ENCODE measurements at places on chromosomes 2 and 18.
A peak's percentile ranks its signal among the peaks of the same experiment; 100 is the strongest.

GRCh38 chr2:138180692-138181386 lies 216.6 kb downstream of the HNMT start:
- DNase-seq: no peak

DNA sequence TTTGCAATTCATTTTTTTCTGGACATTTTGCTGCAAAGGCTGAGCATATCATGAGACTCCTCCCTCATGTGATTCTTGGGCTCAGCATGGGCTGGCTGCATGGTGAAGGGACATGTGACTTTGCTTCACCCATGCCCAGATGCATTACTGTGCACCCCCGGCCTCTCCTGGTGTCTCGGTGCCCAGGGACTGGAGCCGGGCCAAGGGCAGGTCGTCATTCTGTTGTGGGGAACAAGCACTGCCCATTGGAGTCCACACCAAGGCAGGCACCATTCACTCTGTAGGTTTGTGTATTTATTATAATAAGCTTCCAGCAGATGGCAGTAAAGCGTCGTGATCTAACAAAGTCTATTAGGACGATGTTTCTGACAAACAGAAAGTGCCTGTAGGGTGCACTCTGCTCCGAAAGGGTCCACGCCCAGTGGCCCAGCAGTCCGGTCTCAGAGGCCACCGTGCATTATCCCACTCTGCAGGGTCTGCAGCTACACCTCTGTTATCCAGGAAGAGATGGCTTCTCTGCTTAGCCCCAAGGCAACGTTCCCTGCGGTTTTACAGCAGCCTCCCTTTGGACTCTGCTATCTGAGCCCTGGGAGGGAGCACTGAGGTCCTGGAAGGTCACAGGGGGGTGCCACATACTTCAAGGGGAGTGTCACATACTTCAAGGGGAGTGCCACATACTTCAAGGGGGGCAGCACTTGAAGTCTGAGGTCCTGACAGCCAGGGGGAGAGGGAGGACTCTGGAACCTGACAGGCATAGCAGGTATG lies 219.6 kb downstream of the TSN start:
- DNase-seq: peak; percentile 35

- DNase-seq: no peak
Measured at GRCh38 chr2:28439763-28440162, 47.1 kb downstream of the FOSL2 start.

DNA sequence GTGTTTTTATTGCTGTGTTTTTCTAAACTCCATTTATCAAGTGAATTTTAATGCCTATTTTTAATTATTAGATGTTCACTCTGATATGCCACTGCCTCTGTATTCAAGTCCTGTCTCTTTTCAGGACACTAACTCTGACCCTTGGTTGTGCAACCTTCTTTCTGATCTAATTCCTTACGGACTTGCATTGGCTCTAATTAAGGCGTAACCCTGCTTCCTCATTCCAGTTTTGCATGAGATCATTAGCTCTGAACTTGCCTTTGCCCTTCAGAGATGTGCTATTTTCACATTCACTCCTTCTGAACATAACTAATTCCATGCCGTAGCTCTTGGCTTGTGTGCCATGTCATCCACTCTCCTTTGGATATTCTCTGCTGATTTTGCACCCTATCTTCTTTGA lies 162.5 kb upstream of the TMEFF2 start:
- no peak for DNase-seq

GRCh38 chr2:18546567-18546966 lies 13.9 kb downstream of the RDH14 start:
- no peak for DNase-seq

GRCh38 chr2:46034535-46034934 lies 262.7 kb upstream of the EPAS1 start:
- DNase-seq: no peak

- DNase-seq: peak; percentile 8
Measured at GRCh38 chr2:37000318-37000717, 34.0 kb upstream of the STRN start.

GRCh38 chr2:63876311-63876710 lies 34.6 kb downstream of the UGP2 start:
- DNase-seq: no peak

GRCh38 chr2:237200462-237200861 lies 114.8 kb downstream of the COPS8 start:
- DNase-seq: no peak

- no peak for DNase-seq
Measured at GRCh38 chr2:15448250-15448839, 112.8 kb downstream of the NBAS start.

- DNase-seq: no peak
Measured at GRCh38 chr2:98372579-98372978, 26.3 kb downstream of the CNGA3 start.

DNA sequence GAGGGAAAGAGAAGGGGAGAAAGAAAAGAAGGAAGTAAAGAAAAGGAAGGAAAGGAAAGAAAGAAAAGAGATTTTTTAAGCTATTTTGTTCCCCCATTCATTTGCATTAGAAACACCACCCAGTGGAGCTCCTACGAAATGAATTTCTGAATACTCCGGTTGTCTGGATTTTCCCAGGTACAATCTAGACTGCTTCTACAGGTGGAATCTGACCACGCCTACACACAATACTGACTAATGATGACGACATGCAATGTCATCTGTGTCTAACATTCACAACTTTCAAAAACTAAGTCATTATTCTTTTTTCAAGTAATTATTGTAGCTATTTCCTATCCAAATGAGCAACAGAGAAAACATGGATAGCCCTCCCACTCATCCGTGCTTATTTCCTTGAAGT lies 121.7 kb downstream of the ZNF516 start:
- DNase-seq: no peak

DNA sequence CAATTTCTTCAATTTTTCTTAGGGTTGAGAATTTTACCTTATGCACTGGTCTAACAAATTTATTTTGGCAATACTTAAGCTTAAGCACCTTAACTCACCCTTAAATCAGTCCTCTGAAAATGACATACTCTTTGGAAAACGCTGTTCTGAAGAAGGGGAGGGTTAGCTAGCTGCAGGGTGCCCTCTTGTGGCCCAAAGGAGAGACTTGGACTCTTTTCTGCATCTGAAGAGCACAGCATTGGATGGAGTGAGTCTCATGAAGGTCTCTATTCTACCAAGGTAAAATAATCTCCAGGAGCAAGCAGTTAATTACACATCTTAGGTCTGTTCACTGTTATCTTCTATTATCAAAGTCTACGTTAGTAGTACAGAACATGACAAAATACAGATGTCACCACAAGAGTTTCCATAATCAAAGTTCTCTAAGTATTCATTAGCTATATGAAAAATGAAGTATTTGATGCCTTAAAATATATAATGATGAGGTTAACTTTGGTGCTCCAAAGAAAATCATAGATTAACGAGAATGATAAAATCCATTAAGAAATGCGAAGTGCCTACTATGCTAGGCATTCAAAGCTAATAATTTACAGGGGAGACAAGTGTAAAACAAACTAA lies 24.4 kb downstream of the PUM2 start:
- no peak for DNase-seq

DNA sequence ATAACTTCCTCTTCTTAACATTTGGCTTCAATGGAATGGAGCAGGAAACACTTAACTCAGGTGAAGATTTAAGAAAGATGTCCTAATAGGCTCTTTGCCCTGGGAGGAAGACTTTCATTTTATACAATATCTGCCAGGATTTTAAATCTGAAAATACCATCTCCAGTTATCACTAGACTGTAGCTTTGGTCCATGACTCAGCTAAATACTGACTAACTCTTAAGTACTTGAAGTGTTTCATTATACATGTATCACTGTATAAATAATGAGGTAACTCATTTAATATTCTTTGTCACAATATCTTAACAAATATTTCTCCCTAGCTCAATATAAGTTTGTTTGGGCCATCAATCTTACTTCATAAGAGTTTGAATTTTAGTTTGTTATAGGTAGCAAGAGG lies 34.7 kb downstream of the RBKS start:
- DNase-seq: peak; percentile 34

DNA sequence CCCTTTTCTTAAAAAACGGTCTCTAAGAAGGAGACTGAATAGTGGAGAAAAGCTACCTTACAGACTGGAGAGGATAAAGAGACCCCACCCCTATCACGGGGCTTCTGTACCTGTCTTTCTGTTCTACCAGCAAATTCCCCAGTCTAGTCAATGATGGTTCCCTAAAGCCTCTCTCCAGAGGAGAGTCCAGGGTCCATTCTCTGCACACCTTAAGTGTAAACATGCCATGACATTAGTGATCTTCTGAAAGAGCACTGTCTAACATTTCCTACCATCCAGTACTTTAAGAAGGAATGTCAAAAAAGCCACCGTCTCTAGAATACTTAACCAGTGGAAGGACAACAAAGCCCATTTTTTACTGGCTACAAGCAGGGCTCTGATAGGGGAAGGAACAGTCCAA lies 17.0 kb upstream of the ERCC3 start:
- DNase-seq: no peak

DNA sequence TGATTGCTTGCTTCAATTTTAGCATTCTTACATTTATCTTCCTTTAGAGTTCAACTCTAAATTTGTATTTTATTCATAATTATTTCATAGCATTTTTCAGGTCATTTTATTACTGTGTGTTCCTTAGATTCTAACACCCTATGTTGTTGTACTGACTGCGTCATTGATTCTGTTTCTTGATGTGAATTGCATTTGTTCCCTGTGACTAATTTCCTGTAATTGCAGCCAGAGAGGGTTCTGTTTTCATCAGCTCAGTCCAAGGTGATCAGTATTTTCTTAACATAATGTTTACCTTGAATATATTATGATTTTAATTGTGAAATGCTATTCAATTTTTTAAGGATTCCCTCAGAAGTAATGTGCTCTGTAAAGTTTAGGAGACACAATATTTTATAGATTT lies 970.2 kb upstream of the PIK3C3 start:
- no peak for DNase-seq

DNA sequence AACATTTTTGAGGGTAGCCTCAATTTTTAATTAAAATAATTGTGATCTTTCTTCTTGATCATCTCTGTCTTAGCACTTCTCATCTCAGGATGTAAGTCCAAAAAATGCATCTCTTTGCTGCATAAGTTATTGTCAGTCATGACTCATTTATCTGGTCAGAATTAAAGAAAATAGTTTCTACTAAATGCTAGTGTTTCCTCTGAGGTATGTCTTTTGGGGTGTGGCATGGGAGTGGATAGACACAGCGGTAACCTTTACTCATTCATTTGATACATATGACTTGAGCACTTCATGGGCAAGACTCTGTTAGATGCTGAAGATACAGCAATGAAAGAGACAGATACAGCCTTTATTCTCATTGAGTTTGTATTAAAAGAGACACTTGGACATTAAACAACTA lies 284.7 kb downstream of the IRS1 start:
- no peak for DNase-seq

DNA sequence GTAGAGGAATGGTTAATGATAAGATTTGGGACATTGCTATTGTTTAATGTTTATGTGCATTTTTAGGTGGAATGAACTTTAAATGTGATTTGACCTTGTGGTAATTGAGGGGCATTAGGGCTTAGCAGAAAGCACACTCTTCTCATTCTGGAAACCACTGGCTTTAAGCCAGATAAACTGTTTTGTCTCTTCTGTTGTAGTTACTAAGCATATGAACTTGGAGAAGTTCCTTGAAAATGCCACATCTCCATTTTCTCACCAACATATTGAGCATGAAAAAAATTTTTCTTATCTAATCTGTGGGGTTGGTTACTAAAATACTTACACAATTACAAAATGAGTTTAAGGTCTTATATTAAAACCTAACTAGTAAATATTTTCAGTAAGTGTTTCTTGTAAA lies 70.8 kb upstream of the FSHR start:
- peak; percentile 53 for DNase-seq

GRCh38 chr2:241852981-241853631 lies 5.6 kb downstream of the PDCD1 start:
- DNase-seq: no peak

- peak; percentile 27 for DNase-seq
Measured at GRCh38 chr18:67217551-67218166, 298.9 kb downstream of the DSEL start.

- no peak for DNase-seq
Measured at GRCh38 chr2:237236188-237236587, 150.5 kb downstream of the COPS8 start.

- DNase-seq: no peak
Measured at GRCh38 chr2:139798391-139798790, 1018.2 kb upstream of the NXPH2 start.

GRCh38 chr18:10258836-10259474 lies 195.5 kb upstream of the APCDD1 start:
- DNase-seq: no peak

All from retinal pigment epithelial cell (primary cell).